ENCODE measurements at places on chromosomes 13 and 19.
A peak's percentile ranks its signal among the peaks of the same experiment; 100 is the strongest.

GRCh38 chr19:40605216-40605971 lies 4.2 kb downstream of the LTBP4 start:
- DNase-seq, result peak; percentile 66

DNA sequence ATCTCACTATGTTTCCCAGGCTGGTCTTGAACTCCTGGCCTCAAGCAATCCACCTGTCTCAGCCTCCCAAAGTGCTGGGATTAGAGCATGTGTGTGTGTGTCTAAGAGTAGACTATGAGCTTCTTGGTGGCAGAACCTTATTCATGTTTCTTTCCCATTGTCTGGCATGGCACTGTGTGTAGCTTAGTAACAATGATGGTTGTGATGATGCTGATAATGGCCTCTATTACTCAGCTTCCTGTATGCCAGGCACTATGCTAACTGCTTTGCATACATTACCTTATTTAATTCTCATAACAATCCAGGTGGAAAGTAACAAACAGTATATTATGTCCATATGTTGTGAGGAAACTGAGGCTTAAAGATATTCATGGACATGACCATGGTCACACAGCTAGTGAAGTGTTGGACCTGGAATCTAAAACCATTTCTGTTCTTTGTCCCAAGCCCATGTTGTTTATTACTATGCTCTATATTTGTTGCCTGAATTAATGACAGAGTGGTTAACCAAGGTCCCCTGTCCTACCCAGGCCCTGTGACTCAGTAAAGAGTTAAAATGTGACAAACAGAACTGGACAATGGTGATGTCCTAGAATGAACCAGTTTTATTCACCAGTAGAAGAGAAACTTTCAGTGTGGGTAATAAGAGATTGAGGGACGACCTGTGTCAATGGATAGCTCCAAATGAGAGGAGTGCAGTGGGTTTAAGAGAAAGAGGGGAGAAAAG lies 109.6 kb downstream of the KLF5 start:
- no peak for DNase-seq

DNA sequence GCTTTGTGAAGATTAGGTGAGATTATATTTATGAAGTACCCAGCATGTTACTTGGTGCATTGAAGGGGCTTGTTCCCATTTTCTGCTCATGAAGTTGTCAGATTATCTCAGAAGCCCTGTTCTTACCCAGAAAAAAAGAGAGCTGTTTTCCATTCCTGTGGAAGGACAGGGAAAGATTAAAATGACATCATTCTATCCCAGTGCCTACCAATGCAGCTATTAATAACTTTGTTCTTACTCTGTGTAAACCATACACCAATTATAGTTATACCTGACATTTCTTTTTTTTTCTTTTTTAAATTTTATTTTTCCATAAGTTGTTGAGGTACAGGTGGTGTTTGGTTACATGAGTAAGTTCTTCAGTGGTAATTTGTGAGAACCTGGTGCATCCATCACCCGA lies 18.6 kb downstream of the ZNF507 start:
- DNase-seq, result no peak

DNA sequence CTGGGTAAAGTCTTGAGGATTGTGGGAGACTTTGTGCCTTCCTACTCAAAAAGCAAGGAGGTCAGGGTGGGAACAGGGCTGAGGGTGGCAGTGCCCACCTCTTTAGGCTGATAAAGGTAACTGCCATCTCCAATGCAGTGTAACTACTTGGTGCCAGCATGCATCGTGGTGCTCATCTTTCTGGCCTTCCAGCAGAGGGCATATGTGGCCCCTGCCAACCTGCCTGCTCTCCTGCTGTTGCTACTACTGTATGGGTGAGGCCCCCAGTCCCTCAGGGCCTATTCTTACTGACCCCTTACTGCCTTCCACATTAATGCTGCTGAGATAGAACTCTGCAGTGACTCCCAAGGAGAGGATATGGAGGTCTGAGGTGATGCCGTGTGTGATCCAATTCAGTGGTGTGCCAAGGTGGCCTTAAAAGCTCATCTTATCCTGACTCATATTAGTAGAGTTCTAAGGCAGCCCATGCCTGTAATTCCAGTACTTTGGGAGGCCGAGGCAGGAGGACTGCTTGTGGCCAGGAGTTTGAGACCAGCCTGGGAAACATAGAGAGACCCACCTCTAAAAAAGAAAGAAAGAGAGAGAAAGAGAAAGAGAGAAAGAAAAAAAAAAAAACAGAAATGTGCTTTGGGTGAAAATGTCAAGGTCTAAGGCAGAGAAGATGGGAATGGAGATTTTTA lies 9.7 kb upstream of the ARHGAP45 start:
- no peak for DNase-seq

DNA sequence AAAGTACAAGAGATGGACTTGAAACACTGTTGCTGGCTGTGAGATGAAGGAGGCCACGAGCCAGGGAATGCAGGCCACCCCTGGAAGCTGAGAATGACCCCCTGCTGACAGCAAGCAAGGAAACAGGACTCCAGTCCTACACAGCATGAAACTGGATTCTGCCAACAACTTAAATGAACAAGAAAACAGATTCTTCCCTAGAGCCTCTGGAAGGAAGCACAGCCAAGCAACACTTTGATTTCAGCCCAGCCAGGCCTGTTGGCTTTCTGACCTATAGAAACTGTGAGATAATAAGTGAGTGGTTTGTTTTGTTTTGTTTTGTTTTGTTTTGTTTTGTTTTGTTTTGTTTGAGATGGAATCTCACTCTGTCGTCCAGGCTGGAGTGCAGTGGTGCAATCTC lies 105.3 kb upstream of the CACNA1A start:
- no peak for DNase-seq

DNA sequence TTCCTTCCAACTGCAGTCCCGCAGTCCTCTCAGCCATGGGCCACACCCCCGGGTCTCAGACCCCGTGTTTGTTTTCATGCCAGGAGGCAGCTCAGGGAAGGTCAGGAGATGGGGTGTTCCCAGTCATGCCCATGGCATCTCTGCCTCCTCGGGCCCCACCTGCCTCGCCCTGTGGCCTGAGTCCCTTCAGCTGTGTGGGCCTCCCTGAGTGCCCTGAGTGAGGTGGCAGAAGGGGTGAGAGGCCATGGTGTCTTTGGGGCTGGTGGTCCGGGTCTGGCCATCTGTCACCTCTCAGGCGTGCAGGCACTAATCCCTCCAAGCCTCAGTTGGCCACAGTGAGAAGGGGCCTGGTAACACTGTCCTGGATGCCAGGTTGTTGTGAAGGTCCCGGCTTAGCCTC lies 10.9 kb upstream of the KDM4B start:
- no peak for DNase-seq

- peak; percentile 9 for DNase-seq
Observed at GRCh38 chr13:109610517-109610916, 175.9 kb downstream of the IRS2 start.

DNA sequence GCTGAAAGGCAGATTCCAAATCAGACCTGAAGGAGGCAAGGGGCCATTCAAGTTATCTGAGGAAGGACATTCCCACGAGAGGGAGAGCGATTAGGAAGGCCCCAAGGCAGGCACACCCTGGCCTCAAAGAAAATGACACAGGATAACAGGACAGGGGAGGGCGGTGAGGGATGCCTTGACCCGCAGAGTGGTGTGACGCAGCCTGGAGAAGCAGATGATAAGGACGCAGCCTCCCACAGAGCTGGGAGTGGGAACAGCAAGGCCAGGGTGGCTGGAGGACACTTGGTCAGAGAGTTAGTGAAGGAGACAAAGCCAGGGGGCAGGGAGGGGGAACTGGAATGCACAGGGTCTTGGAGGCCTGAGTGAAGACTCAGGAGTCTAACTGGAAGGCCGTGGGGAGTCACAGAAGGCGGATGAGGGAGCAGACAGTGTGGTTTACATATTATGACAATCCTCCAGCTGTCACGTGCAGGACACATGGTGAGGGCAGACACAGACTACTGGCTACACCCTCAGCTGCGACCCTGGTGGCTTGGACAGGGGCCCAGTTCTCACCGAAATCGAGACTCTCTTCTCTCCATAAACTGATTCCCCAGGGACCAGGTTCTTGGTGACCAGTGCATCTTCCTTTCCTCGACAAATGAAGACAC lies 5.8 kb upstream of the DYRK1B start:
- no peak for DNase-seq

GRCh38 chr19:54172471-54173358 lies at the start of gene TMC4:
TMC4 (minus strand) TSS chr19:54173160; CDS start chr19:54173117, 43 bp downstream.
- DNase-seq, result no peak

Measured in stimulated activated CD4-positive, alpha-beta T cell treated with anti-CD3 and anti-CD28 coated beads, Interleukin-15, amount 100 ng/mL, for 48 hours (primary cell).